ENCODE measurements at places on chromosomes 1 and 21.

GRCh38 chr21:15273244-15273643, 208.4 kb upstream of the NRIP1 start:
- DNase-seq, result no peak

- no peak for DNase-seq
Observed at GRCh38 chr1:81484284-81484683, 316.4 kb upstream of the ADGRL2 start.

- no peak for DNase-seq
Observed at GRCh38 chr1:206774093-206774492, 1.8 kb upstream of the IL10 start.

DNA sequence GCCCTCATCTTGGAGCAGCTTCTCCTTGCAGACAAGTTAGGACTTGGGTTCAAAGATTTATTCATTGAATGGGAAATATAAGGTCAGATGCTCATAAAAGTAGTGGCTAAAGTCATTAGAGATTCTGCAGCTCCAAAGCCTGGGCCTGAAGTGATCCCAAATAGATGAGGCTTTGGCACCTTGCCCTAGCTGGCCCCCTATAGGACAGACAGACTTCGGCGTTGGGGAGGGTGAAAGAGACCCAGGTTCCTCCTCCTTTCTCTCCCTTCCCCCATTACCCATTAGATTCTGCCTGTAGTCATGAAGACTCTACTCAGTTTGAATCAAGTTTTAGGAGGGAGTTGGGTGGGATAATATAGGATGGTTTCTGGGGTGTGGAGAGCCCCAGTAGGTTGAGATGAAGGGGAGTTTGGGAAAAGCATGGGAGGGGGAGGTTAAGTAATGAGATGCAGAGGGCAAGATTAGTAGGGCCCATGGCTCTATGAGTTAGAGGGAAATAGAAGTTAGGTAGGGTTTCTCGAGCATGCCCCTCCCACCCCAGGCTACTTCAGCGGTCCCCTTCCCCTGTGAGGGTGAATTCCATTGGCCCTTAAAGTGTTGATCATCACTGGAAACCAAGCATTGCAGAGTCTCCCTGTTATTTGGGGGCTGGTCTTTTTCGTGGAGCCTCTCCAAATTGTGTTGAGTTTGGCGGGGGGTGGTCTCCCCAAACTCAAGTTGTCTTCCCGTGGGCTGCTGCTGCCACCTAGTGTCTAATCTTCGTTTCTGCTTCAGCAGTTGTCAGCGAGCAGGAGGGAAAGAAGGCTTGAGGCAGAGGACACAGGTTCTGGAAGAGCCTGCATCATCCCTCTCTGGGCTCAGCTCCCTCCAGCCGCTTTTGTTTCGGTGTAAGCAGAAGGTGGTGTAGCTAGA, 2.1 kb upstream of the AHDC1 start:
- DNase-seq, result peak; percentile 91

- no peak for DNase-seq
Observed at GRCh38 chr21:25619198-25619597, 11.9 kb upstream of the MRPL39 start.

DNA sequence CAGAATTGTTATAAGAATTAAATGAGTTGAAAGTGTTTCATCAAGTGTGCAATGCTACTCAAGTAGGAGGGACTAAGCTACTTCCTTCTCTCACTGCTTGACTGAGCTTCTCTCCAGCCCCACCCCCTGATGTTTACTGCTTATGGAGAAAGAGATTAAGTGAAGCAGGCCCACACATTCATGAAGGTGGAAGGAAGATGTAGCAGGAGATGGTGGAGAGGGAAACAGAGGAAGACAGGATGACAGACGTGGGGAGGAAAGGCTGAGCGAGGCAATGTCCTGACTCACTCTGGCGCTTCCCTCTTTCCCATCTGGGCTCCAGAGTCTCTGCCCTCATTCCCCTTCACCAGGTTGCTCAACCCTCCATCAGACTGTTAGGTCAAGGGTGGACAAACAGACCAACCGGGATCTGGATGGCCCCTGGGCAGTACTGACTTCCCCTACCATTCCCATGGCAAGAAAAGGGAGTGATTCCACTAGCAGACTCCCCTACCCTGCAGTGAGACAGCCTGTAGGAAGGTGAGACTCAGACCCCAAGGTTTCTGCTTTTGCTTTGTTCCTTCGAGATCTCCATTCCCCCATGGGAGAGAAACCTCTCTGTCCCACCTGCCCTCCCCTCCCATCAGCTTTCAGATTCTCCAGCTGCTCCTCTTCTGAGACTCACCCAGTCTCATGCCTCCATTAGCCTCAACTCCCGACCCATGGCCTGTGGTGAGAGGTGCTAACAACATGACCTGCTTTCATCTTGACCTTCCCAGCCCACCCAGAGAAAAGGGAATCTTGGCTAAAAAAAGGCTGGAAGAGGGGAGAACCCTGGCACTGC, 3.1 kb upstream of the ARHGEF2 start:
- DNase-seq, result no peak

DNA sequence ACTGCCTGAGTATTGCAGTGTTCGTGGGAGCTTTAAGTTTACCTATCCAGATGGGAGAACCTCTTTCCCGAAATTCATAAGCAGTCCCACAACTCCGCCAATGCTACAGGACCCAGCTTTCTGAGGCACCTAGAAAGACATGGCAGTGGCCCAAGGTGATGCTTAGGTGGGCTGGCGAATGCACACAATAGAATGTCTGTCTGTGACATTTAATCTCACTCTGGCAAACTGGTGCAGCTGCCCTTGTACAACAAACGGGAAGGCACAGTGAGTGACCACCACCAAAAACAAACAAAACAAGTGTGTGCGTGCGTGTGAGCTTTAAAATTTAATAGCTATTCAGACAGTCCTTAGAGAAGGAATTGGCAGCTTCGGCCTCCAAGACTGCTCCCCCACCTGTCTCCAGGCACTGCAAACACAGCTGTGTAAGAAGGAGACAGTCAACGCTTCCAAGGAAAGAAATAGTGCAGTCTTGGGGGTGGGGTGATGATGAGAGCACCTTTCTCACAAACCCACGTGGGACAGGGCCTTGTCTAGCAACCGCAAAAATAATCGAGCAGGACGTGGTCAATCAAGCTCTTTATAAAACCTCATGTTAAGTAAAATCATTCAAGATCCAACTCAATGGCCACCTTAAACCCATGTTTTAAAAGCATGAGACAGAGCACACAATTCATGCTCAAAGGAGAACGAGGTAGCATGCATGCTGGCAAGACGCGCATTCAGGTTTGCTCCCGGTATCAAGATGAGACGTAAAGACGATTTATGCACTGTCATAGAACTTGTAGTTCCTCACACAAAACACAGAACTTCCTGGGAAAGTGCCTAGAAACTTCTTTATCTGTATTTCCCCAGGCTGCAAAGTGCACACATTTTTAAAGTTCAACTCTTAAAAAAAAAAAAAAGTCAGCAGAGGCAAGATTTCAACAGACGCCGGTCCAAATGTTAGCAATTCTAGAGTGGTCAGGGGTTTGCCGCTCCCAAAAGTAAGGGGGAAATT, 84.1 kb downstream of the TM2D1 start:
- no peak for DNase-seq

GRCh38 chr1:165851034-165851658, 23.7 kb downstream of the UCK2 start:
- no peak for DNase-seq

GRCh38 chr1:50488356-50488755, 65.1 kb upstream of the DMRTA2 start:
- DNase-seq, result no peak

DNA sequence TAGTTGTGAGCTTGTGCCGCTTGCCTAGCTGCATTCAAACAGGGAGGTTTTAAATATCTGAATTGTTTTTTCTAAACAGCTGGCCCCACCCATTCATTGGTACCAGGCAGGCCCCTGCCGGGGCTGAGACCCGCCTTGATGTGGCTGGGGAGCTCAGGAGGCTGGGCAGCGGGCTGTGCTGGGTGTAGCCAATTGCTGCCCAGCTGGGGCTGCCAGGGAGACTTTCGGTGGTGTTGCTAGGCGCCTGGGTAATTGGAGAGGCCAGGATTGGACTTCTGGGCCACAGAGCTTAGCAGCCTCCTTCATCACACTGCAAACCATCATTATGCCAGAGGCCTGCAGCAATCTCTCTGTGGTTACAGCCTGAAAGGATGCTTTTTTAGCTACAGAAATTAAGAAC, 12.2 kb downstream of the RHBDL2 start:
- peak; percentile 57 for DNase-seq

GRCh38 chr1:155329980-155330598, 9.4 kb downstream of the RUSC1 start:
- peak; percentile 34 for DNase-seq

All from endodermal cell (in vitro differentiated cells).